ENCODE measurements at places on chromosomes 6 and 20.
A peak's percentile ranks its signal among the peaks of the same experiment; 100 is the strongest.

GRCh38 chr6:67591910-67592309, 1043.2 kb upstream of the ADGRB3 start:
- DNase-seq, result no peak

- peak; percentile 9 for DNase-seq
Observed at GRCh38 chr20:58310291-58310782, 822 bp downstream of the RAB22A start.

GRCh38 chr6:34865107-34865506, 22.7 kb downstream of the TAF11 start:
- no peak for DNase-seq

- DNase-seq, result no peak
Observed at GRCh38 chr6:125215252-125215819, 61.8 kb downstream of the TPD52L1 start.

GRCh38 chr20:58959652-58960051, 21.4 kb upstream of the NELFCD start:
- DNase-seq, result no peak

All from AG08395 (cell line).